ENCODE measurements at places on chromosomes 4 and X.

- no peaks in the 10 kb centered on the region for H3K36me3 ChIP-seq
- H3K27ac ChIP-seq: no peak overlapping the region
- no peak for DNase-seq
- H3K4me3 ChIP-seq: no peak overlapping the region
- no peaks in the 10 kb centered on the region for H3K27me3 ChIP-seq
- peaks cover 6% of the 10 kb centered on the region for H3K4me1 ChIP-seq
Measured at GRCh38 chr4:139896091-139896604, 230.5 kb downstream of the MGST2 start.

- H3K36me3 ChIP-seq: no peaks in the 10 kb centered on the region
- H3K4me1 ChIP-seq: no peaks in the 10 kb centered on the region
- H3K4me3 ChIP-seq: no peak overlapping the region
- DNase-seq: no peak
- H3K27ac ChIP-seq: no peak overlapping the region
- no peaks in the 10 kb centered on the region for H3K27me3 ChIP-seq
Measured at GRCh38 chr4:60589425-60589824, 610.7 kb upstream of the ADGRL3 start.

- peaks cover 24% of the 10 kb centered on the region for H3K4me1 ChIP-seq
- H3K36me3 ChIP-seq: no peaks in the 10 kb centered on the region
- H3K27ac ChIP-seq: peak overlapping the region; percentile 94
- H3K4me3 ChIP-seq: peak overlapping the region; percentile 99
- H3K27me3 ChIP-seq: no peaks in the 10 kb centered on the region
- DNase-seq: no peak
Measured at GRCh38 chr4:6987588-6987961, 55.6 kb upstream of the TADA2B start.

GRCh38 chr4:19092797-19093196 is 1071.2 kb upstream of the LCORL start:
- DNase-seq: no peak
- no peak overlapping the region for H3K4me3 ChIP-seq
- no peaks in the 10 kb centered on the region for H3K27me3 ChIP-seq
- no peaks in the 10 kb centered on the region for H3K4me1 ChIP-seq
- H3K27ac ChIP-seq: no peak overlapping the region
- no peaks in the 10 kb centered on the region for H3K36me3 ChIP-seq

GRCh38 chrX:155148724-155149537 is 67.3 kb upstream of the VBP1 start:
- no peaks in the 10 kb centered on the region for H3K36me3 ChIP-seq
- H3K27ac ChIP-seq: peak overlapping the region; percentile 66
- H3K27me3 ChIP-seq: no peaks in the 10 kb centered on the region
- H3K4me3 ChIP-seq: no peak overlapping the region

DNA sequence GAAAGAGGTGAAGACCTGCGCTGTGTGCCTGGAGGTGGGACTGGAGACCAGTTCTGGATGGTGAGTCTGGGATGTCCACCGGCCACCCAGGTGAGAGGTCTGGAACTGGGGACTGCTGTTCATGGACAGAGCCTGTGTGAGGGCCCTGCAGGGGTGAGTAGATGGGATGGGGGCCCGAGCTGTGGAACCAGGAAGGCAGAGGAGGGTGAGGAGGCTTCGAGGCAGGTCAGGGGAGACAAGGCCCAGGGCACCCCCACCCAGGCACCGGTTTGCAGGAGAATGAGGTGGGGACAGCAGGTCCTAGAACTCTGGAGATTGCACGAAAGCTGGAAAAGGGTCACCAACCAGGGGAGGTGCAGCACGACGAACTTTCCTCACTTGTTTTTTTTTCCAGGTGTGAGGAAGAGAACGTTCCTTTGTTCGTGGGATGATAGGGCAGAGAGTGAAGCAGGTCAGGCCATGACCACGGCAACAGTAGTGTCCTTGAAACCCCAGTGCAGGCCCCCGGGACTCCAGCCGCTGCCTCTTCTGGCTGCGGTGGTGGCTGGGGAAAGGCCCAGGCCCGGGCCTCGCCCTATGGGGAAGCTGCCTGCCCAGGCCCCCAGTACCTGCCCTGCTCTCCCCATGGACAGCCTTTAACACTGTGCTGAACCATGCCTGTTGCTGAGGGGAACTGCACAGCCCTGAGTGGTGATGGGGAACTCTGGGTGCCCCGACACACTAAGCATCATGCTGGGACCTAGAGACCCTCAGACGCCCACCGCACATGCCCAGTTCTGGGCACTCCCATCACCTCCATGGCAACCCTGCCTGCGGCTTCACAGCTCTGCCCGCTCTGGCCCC is 22.9 kb downstream of the TNIP2 start:
- H3K36me3 ChIP-seq: peaks cover 11% of the 10 kb centered on the region
- no peak overlapping the region for H3K27ac ChIP-seq
- no peaks in the 10 kb centered on the region for H3K27me3 ChIP-seq
- DNase-seq: no peak
- H3K4me3 ChIP-seq: no peak overlapping the region
- H3K4me1 ChIP-seq: peaks cover 1% of the 10 kb centered on the region

All from naive thymus-derived CD8-positive, alpha-beta T cell (primary cell).